ENCODE measurements at places on chromosomes 6 and 20.

DNA sequence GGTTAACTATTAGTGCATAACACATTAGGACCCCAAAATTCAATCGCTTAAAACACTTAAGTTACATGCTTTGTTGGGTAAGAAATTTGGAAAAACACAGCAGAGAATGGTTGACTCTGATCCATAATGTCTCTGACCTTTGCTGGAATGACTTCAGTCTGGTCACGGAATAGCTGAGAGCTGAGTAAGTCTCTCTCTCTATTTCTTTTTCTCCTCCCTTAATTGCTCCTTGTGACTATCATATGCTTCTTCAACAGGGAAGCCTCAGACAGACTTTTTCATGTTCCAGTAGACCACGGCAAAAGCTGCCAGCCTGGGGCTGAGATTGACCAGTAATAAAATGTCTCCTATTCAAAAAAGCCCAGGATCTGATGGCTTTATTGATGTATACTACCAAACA lies 4.8 kb downstream of the OR12D1 start:
- no peak for DNase-seq

GRCh38 chr6:159693894-159694545 lies 979 bp upstream of the SOD2 start:
- DNase-seq: no peak

DNA sequence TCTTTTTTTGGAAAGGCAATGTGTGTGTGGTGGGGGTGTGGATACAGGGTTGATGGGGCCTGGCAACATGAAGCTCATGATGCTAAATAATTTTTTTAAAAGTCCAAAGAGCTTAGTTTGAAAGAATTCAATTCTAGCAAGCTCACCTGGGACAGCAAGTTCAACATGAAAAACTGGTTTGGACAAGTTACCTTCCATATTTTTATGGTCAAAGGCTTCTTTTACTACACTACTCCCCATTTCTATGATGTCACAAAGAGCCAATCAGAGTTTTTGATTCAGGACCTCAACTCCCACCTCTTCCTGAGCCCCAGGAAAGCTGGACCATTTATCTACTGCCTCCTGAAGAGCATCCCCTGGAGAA lies 66.1 kb upstream of the CTNNBL1 start:
- no peak for DNase-seq

- DNase-seq: no peak
Measured at GRCh38 chr20:17969278-17969883, 563 bp downstream of the MGME1 start.

GRCh38 chr6:7721649-7722048 lies 4.2 kb upstream of the BMP6 start:
- no peak for DNase-seq

GRCh38 chr6:142716097-142716496 lies 228.9 kb downstream of the HIVEP2 start:
- no peak for DNase-seq

DNA sequence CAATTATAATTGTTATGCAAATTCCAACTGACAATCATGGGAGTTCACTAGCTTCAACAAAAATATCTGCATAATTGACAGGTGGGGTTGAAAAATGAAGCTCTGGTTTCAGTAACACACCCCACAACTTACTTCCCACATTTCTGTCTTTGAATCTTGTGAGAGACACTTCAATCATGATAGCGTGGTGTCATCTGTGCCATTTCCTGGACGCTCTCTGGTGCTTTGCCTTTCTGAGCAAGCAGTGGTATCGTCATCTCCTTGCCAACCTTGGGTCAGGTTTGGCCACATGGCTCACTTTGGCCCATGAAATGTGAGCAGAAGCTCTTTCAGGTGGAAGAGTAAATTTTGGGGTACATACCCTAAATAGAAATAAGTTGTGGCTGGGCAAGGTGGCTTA lies 10.2 kb downstream of the BMP7 start:
- no peak for DNase-seq

DNA sequence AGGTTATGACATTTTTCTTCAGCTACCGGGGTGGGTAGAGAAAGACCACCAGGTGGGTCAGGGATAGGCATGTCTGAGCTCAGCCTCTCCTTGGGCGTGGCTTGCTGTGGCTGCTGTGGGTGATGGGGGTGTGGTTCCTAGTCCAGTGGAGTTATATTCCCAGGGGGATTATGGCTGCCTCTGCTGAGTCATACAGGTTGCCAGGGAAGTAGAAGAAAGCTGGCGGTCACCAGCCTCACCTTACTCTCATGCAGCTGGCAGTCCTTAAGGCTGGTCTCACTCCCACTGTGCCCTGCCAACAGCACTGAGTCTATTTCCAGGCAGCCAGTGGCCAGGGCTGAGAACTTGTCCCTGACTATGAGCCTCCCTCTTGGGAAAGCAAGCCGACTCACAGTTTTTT lies 130.0 kb downstream of the SCP2D1 start:
- DNase-seq: no peak

DNA sequence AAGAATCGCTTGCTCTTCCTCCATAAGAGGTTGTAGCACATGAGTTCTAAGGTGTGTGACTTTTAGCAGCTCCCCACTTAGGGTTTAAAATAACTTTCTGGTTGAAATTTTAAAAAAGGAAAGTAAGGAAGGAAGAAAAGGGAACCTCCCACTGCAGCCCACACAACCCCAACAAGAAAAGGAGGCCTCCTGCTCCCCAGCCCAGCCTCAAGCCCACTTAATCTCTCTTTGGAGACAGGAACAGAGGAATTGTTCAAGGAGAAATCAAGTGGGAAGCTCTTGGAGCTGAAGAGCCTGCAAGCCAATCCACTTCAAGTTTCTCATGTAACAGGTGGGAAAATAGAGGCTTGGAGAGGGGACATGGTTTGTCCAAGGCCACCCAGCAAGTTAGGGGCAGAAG lies 39.1 kb upstream of the PREX1 start:
- no peak for DNase-seq

DNA sequence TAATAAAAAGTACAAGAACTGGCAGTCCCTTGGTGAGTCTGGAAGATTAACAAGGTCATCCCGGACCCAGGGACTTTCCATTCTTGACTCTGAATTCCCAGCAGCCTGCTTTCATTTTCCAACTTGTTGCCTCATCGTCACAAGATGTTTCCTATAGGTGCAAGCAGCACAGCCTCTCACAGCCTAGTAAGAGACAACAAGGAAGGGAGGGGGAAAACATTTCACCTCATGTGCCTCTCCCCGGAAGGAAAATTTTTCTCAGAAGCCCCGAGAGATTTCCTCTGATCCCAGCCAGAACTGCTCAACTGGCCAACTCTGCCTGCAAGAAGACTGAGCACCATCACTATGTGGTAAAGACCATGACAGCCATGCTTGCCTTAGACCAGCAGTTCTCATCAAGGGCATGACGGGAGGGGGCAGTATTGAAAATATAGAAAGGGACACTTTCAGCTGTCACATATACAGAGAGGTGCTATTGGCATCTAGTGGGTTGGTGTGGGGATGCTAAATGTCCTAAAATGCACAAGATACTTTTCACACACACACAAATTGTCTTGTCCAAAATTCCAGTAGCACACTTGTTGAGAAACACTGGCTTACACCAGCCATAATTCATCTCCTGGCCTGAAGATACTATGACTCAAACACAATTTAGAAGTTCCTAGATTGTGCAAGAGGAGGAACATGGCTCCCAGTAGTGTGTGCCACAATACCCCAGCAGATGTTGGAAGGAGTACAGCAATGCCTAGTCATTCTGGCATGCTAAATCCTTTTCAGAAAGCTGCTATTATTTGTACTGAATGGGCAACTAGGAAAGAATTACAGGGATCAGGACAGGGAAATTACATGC lies 10.8 kb upstream of the WTAP start:
- no peak for DNase-seq

Data from activated T-helper 9 cell treated with anti-CD3 and anti-CD28 coated beads, Interleukin-2, amount 50 U/mL, for 16 hours (primary cell).